Right renal pelvis (tissue), 4 donors: ENCODE measurements at places on chromosomes 6 and 20. TPM values are rescaled to one million over a fixed set of nuclear protein-coding genes. Genes with fewer than 3 reads are reported as not detected.

GRCh38 chr20:15940127-15940526, 633.1 kb downstream of the KIF16B start:
- no peak for DNase-seq

GRCh38 chr6:16217156-16217721, 21.1 kb upstream of the GMPR start:
- DNase-seq = no peak

DNA sequence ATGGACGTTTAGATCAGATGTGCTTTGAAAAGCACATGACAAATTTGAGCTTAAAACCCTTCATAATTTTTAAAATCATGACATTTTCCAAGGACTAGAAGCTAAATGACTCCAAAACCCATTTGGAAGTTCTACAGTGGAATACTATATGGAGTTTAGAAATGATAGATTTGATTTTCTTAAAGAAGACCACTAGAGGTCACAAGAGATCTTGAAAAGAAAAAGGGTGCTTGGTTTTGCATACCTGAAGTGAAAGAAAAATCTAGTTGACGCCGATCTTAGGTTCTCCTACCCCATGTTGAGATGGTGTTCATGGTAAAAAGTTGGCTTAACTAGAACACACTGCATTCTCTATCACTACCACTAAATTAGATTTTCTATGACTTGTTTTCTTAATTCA, 31.5 kb downstream of the CFAP61 start:
- no peak for DNase-seq

The CNKSR3 gene
- polyA plus RNA-seq = 64.0 TPM

The LHFPL5 gene
- 0.15 TPM for polyA plus RNA-seq

The GMPR gene
- polyA plus RNA-seq = 13.5 TPM

GRCh38 chr6:38180586-38180985, 361.1 kb downstream of the ZFAND3 start:
- DNase-seq = no peak

GRCh38 chr6:33151050-33151449, 41.2 kb downstream of the COL11A2 start:
- DNase-seq = no peak

The MEP1A gene
- not detected for polyA plus RNA-seq

DNA sequence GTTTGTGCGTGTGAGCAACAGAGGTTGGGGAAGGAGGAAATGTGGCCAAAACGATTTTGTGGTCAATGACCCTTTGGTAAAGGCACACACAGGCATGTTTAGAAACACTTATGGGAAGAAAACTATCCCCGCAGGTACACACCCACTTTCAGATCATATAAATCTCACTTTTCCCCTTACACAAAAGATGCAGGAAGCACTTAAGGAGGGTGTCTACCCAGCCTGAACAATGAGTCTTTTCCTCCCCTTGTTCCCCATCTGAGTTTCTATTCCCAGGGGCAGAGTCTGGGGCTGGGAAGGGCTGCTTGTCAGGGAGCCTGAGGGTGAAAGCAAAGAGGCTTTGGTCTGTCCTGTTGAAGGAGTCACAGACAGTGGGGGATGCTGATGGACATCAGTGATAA, 193.2 kb upstream of the SALL4 start:
- no peak for DNase-seq

DNA sequence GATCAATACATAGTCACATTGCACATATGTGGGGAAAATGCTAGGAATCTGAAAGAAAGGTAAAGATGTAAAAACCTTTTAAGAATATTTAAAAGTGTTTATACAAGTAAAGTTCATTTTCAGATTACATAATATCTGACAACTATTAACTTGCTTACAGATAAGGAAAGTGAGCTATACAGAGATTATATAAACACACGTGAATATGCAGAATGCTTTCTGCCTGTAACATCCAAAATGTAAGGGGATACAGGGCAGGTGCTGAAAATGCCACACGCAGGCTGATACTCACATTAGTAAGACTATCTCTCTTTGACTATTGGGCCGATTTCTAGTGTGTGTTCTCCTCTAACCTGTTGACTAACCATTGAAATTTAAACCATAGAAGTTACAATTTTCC, 17.9 kb upstream of the MAP7 start:
- DNase-seq = no peak

The C6orf58 gene
- 1.2 TPM for polyA plus RNA-seq

The LAMA2 gene
- 46.0 TPM for polyA plus RNA-seq

The TCP11 gene
- 3.1 TPM for polyA plus RNA-seq

- DNase-seq = no peak
Observed at GRCh38 chr20:57610261-57610952, 9.8 kb downstream of the ZBP1 start.

- DNase-seq = no peak
Observed at GRCh38 chr6:1839361-1839760, 229.6 kb downstream of the FOXC1 start.

- no peak for DNase-seq
Observed at GRCh38 chr6:680666-681340, 12.1 kb downstream of the EXOC2 start.

- DNase-seq = no peak
Observed at GRCh38 chr20:3045042-3045815, 623 bp upstream of the MRPS26 start.

The MATN4 gene
- 0.58 TPM for polyA plus RNA-seq

The CAGE1 gene
- polyA plus RNA-seq = not detected

GRCh38 chr6:153425536-153425935, 294.5 kb upstream of the RGS17 start:
- DNase-seq = no peak

DNA sequence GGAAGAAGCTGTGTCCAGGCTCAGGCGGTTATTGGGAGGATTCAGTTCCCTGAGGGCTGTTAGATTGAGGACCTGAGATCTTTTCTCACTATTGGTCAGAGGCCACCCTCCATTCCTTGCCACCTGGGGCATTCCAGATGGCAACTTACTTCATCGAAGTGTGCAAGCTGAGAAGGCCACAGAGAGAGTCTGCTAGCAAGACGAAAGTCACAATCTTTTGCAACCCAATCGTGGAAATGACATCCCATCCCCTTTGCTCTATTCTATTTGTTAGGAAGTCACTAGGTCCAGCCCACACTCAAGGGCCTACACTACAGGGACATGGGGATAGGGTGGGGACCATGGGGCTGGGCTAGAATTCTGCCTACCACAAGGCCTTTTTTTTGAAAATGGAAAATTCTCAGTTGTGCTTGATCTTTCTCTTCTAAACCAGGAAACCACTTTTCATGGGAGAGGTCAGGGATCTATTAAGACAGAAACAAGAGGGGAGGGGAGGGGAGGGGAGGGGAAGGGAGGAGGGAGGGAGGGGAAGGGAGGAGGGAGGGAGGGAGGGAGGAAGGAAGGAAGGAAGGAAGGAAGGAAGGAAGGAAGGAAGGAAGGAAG, 217.2 kb downstream of the BCAS1 start:
- DNase-seq = no peak

DNA sequence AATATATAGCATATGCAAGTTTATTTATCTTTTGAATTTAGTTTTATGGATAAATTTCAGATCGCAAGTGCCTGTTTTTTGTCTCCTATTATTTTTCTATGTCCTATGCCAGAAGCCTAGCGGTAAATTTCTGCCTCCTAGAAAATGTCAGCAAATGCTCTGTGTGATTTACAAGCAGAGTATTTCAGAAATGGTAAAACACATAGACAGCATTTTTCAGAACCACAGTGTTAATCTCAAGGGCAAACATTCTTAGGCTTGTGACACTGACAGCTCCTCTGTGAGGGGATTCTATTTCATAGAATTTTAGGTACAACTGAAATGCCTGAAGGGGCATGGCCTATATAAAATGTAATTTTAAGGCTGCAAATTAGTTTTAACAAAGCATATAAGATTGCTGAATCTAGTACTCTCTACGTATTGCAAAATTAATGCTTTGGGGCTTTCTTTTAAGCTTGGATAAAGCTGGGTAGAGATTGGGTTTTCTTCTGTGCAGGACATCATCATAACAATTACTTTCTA, 89.9 kb upstream of the PTCHD4 start:
- no peak for DNase-seq

The SLC35A1 gene
- polyA plus RNA-seq = 48.4 TPM

- no peak for DNase-seq
Observed at GRCh38 chr20:341682-342081, 5.2 kb upstream of the NRSN2 start.

DNA sequence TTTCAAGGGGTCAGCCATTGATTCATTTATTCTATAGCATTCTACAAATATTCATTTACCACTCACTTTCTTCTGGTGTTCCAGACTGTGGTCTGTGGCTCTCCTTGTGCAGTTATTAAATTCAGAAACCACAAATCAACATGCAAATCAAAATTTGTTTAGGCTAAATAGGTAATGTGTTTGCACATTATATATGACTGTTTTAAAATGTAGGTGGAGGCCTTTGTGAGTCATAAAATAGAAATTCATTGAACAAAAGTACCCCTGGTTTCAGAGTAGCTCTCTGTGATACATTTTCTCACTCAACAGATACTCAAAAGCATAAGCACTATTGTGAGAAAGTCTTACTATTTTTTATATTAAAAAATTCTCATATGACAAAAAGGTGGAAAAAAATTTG, 385.5 kb upstream of the TSHZ2 start:
- no peak for DNase-seq

GRCh38 chr6:139553916-139554315, 179.5 kb upstream of the CITED2 start:
- no peak for DNase-seq

GRCh38 chr6:166402582-166403277, 20.0 kb upstream of the MPC1 start:
- no peak for DNase-seq

The LPIN3 gene
- 9.5 TPM for polyA plus RNA-seq
